OCI-LY7 (cell line): ENCODE measurements at places on chromosomes 7 and 10.

DNA sequence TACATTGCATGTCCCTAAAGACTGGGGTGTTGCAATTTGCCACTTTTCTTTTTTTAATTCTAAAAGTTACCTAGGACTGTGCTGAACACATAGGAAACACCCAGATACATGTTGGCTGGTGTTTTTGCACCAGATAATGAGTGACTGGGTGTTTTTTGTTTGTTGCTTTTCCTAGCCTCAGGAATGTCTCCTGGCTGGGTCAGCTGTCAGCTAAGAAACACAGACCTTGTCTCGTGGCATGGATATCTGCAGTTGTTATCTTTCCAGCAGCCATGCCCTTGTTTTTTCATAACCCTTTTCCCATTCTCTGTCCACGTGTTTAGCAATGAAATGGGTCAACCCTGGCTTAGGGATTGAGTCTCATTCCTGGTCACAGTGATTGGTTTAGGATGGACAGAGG is 433.9 kb upstream of the ZMIZ1 start:
- DNase-seq = no peak

DNA sequence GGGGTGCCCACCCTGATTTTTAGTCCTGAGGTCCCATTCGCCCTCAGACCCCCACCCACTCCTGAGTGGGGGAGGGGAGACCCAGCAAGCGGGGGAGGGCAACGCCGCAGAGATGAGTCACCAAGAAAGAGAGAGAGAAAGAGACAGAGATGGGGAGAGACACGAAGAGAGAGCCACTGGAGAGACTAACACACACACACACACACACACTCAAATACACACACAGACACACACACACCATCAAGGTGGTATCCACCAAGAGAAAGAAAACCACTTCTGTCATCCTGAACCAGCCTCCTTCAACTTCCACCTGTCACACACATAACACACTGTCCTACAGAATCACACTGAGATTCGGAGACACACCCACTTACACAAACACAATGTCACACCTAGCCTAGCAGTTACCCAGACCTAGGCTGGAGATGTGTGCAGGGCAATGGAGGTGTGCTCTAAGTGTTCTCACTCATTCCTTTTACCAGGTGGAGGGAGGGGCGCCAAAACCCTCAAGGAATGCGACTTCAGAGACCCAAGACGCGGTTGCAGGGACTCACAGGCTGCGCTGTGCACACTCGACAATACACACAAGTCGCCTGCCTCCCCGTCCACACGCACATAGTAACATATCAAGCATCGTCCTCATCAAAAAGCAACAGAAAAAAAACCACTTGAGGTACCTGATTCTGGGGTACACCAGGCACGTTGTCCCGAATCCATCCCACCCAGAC is 3.9 kb upstream of the VGF start:
- no peak for DNase-seq

GRCh38 chr10:117967149-117967650 is 79.5 kb downstream of the RAB11FIP2 start:
- DNase-seq = no peak

DNA sequence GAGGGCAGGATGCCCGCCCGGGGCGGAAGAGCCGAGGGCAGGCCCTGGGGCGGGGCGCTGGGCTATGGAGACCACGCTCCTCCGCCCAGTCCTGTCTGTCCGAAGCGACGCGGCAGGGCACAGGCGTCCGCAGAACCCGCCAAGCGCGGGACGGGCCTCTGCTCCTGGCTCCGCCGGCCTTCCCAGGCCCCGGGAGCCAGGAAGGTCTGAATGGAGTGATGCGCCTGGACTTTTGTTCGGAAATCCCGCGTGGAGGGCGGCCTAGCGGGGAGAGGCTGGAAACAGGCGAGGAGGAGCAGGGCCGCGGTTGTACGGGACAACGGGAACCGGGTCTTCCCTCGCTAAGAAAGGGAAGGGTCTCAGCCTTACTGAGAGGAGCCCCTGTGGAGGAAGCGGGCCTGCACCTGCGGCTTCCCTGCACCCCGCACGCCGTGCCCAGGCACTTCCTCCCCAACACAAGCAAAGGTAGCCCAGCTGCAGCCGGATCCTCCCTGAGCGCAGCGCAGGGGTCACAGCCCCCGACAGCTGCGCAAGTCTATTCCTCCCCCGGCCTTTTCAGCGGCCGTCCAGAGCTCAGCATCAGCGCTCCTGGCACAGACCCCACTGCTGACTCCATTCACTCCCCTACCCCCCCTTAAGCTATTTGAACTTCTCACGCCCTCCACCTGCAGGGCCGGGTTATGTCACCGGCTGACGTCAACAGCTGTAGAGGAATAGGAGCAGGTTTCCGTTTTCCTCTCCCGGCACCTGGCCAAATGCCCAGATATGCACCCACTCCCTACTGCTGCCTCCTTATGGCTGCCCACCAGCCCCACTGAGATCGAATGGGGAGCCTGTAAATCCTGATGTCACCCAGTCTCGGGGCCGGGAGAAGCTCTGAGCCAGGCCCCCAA is 143.2 kb upstream of the RET start:
- no peak for DNase-seq

- no peak for DNase-seq
These were observed 364.2 kb downstream of the SFMBT2 start for GRCh38 chr10:7046615-7047014.

- no peak for DNase-seq
These were observed 224.7 kb downstream of the VTI1A start for GRCh38 chr10:112671743-112672142.

- DNase-seq = no peak
These were observed 197.9 kb downstream of the IMMP2L start for GRCh38 chr7:111364413-111364812.

DNA sequence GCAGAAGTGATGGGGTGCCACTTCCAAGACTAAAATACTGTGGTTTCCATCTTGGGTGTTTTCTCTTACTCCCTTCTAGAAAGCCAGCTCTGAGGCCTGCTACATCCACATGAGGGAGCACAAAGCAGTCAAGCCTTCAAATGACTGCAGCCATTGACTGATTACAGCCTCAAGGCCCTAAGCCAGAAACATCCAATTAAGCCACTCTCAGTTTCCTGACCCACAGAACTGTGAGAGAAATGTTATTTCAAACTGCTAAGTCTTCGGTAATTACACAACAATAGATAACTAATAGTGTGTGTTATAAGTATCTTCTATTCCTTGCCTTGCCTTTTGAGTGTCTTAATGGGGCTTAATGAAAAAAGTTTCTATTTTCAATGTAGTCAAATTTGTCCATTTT is 24.8 kb downstream of the BRAF start:
- no peak for DNase-seq

GRCh38 chr7:121069346-121070100 is 81.0 kb downstream of the CPED1 start:
- no peak for DNase-seq

DNA sequence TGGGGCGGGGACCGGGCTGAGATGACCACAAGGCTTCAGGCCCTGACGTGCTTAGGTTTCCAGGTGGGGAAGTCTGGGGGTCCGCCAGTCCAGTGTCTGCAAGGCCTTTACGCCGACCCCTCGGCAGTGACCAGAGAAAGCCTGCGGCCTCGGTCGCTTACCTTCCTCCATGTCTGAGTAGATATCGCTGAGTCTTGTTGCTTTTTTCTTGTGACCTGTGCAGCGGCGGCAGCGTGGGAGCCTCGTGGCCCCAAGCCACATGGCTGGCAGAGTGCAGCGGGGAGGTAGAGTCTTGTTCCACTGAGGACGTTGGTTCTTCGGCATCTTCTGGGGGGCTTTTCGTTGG is 329 bp downstream of the NOLC1 start:
- DNase-seq = peak; percentile 47

DNA sequence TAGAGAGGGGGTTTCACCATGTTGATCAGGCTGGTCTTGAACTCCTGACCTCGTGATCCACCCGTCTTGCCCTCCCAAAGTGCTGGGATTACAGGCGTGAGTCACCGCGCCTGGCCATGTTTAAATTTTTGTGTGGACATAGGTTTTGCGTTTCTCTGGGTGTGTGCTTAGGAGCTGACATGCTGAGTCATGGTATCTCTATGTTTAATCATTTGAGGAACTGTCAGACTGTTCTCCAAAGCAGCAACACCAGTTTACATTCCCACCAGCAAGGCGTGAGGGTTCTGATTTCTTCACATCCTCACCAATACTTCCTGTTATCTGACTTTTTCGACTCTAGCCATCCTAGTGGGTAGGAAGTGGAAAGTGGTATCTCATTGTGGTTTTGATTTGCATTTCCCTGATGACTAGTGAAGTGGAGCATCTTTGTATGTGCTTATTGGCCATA is 153.7 kb downstream of the DNAJB6 start:
- peak; percentile 24 for DNase-seq

DNA sequence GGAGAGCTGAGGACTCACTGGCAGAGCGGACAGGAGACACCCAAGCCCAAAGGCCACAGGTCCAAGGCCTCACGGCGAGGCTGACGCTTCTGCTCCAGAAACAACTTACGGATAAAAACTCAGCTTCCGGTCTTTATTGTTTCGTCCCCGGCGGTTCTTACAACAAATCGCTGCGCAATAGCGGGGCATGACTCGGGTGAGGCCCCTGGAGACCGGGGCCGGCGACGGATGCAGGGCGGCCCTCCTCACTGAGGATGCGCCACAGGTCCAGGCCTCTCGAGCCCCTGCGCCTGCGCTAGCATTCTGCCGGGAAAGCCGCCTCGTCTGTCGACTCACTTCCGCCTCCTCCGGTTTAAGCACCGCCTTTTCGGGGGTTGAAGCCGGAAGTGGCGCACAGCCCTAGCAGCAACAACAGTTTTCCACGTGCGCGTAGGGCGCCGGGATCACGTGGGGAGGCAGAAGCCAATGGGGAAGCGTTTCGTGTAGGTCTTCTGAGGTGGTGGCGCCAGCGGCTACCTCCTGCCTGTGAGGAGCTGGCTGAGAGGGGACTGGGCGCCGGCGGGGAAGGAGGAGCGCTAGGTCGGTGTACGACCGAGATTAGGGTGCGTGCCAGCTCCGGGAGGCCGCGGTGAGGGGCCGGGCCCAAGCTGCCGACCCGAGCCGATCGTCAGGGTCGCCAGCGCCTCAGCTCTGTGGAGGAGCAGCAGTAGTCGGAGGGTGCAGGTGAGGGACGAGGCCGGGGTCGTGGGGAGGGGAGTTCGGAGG is at the start of the genes DNAJB9 and THAP5:
Gene DNAJB9 (plus strand): TSS at position 494 of the 765 bp plus-strand sequence. CDS start 1,853 bp downstream, outside the sequence.
Gene THAP5 (minus strand): TSS at position 326 of the 765 bp plus-strand sequence. CDS start 137 bp downstream, at position 189.
- DNase-seq = peak; percentile 99

DNA sequence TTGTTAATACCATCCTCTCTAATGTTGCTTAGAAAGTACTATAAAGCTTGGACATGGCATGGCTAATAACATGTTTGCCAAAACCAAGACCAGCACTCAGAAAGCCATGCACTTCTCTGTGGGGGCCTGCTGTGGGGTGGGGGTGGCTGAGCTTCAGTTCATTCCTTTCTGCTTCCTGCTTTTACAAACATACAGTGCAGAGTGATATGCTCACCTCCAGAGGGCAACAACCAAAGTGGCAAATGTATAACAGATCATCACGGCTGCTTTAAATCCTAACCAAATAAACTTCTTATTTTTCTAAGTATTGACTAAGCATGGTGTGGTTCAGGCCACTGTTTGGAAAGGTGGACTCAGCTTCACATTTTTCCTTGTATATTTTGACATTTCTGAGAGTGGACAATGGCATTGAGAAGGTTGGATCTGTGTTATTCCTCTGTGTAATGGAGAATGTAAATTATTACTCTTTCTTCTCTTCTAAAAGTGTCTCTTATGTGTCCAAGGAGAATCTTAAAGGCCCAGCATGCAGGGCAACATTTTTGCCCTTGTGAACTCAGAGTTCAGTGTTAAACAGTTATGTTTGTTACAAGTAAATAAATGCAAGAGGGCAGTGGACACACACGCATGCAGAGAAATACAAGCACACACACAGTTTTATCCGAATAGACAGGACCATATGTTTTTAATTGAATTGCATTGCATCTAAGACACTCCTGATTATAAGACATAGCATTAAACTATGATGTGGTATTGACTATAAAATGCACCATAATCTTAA is 186.1 kb downstream of the HERPUD2 start:
- DNase-seq = peak; percentile 14

- no peak for DNase-seq
These were observed 189.6 kb downstream of the AUTS2 start for GRCh38 chr7:69787736-69788431.

GRCh38 chr10:11294831-11295450 is 277.3 kb downstream of the CELF2 start:
- no peak for DNase-seq

DNA sequence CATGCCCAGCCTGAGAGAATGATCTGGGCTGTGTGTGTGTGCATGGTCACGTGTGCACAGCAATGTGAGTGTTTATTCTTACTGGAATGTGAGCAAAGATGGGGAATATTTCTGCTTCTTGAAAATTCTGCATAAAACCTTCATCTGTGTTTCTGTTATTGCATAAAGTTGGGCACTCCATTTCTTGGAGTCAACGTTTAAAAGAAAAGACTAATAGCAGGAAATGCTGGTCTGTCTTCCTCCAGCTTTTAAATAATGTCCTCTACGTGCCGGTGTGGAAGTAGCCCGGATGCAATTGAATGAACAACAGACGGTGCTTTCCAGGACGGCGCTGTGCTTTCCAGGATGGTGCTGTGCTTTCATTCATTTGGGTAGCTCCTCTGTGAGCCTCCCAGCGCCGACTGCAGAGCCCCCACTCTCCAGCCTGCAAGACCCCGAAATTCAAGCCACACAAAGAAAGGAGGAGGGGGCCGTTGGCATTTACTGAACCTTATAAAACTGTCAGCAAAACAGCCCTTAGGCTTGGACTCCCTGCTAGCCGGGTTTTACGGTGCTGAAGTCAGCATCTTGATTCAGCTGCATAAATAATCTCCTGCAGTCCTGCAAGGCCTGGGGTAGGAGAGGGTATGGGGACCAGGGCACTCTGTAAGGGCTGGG is 158.2 kb upstream of the PRKCQ start:
- no peak for DNase-seq

- no peak for DNase-seq
These were observed 775.4 kb downstream of the TYW1 start for GRCh38 chr7:67771846-67772605.

DNA sequence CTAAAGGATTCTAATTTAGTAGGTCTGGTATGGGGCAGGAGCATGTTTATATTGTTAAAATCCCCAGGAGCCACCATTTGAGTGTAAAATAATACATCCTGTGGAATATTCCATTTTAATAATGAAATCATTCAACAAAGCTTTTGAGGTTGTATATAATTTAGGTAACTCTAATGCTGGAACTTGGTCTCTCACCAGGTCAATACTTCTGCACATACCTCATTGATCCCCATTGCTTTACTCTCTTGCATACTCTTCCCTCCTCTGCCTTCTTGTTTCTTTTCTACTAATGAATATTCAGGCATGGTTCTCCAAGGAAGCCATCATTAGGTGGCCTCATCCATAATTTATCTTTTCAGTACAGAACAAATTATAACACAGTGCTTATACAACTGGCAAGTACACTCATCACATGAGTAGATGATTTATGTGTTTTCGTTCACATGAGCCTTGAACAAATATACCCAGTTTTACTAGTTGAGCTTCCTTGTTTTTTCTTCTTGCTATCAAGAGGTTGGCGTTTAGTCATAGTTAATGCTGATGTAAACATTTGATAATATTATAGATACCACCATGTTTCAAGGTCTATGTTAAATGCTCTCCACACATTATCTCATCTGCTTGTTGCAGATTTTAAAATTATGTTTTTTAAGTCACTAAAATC is 7.2 kb downstream of the PALS2 start:
- DNase-seq = no peak

- no peak for DNase-seq
These were observed 66.8 kb upstream of the CYP26C1 start for GRCh38 chr10:92993699-92994272.

- DNase-seq = peak; percentile 68
These were observed 42.3 kb downstream of the ARID5B start for GRCh38 chr10:61943674-61944378.

- no peak for DNase-seq
These were observed 1005.3 kb upstream of the POT1 start for GRCh38 chr7:125934955-125935354.
